ENCODE measurements at places on chromosomes 3 and 15.

DNA sequence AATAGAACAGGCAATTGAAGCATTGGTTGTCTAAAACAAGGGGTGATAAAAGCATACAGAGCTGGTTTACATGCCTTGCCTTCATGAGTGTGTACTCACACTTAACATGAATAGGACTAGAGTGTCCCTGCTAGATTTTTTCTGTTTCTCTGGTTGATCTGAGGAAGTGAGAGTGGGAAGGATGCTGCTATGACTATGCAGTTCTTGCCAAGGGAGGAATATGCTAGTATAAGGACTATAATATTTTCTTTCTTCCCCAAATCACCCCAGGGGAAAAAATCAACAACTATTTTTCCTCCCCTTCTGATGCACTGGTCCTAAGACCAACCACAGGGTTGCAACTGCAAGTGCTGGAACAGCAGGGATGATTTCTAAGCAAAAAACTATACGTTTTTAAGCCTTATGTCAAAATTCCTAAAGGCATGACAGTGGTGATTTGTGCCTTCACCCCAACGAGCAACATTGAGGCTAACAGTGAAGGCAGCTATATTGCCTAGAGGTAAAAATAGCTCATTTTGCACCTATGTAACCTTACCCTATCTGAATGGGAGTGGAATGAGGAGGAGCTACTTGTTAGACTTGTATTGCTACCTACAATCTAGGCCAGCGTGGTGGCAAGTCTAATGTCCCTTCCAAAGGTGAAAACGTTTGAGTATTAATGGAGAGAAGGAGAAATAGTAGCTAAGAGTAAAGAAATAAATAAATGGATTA is 33.5 kb upstream of the USP8 start:
- DNase-seq = no peak

GRCh38 chr3:188687389-188687788 is 484.4 kb upstream of the TPRG1 start:
- peak; percentile 3 for DNase-seq

DNA sequence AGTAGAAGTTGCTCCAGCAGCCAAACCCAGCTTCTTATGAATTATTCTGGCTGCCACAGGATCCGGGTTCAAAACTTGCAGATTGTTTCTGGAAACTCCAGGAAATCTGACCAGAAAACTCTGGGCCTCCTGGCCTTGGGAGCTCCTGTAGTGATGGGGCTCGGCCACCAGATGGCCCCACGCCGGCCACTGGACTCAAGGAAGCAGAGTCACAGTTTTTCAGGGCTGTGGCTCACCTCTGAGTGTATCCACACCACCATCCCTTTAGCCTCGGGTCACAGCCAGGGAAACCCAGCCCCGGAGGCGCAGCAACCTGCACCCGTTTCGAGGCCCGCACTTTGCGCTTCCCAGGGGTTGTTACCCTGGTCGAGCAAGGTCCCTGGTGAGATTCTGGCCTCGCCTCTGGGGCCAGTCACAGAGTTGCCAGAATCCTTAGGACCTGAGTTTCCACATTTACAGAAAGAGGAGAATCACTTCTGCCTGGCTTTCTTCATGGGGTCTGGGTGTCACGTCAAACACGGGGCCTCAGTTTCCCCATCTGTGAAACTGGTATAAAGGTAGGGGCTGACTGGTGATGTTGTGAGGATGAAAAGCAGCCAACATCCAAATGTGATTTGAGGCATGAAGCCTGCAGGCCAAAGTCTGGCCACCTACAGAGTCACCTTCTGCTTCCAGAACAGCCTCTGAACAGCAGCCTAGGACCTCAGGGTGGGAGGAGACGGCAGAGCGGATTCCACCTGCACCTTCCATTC is 53.5 kb upstream of the LCTL start:
- DNase-seq = peak; percentile 23

DNA sequence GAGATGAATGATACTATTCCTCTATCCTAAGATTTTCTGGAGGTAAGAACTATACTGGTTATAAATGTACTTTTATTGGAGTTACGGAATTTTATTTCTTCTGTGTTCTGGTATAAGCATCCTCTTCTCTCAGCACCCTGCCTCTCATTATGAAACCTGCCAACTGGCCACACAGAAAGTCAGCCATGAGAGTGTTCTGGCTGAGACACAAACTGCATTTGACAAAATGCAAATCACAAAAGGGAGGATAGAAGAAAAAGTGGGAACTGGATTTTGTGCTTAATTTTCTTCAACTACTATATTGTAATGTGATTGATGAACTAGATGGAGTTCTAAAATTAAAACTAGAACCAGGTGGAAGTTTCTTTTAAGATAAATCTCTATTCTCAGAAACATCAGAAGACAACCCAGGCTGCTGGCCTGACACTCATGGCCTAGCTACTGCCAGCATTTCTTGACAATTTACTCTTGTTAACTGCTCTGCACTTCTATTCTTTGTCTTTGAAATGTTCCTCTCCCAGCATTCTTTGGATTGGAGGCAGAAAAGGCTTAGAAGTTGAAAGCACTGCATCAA is 143.1 kb downstream of the WDR76 start:
- DNase-seq = no peak

DNA sequence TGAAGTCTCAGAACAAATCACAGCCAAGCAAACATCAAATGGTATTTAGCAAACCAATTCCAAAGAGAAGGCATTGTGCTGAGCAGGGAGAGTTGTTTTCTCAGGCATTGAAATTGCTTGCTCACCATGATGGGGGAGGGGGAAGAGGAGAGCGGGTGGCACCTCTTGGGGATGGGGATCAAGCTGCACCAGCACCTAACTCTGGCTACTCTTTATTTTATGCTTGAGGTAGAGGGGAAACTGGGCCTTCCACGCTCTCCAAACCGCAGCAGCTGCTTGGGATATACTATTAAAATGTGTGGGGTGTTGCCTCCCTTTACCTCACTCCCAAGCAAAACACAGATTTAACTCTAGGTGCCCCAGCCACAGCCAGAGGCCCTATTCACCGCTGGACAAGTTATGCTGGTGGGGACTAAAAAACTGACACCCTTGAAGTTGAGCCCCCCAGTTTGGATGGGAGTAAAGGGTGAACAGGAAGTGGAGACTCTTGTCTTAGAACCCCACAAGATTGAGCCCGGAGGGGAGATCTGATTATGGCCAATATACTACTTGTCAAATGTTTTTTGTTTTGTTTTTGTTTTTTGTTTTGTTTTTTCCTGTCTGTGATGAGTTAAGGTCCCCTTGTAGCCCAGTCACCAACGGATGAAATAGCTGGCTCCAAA is 5.0 kb upstream of the FOXB1 start:
- no peak for DNase-seq

DNA sequence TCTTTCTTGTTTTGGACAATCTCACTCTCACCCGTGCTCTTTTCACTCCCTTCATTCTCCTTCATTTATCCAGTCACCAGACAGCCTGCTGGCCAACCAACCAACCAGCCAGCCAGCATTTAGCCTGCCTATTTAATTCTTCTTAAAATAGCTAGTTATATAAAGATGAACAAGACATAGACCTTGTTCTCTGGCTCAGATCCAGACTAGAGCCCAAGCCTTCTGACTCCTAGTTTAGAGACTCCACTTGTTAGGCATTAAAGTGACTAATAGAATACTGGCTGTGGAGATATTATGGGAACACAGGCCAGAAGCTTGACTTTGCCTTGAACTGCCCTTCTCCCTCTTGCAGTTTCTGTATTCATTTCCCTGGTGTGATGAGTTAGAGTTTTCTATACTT is 215.3 kb upstream of the THRB start:
- no peak for DNase-seq

- DNase-seq = no peak
Measured at GRCh38 chr15:58294681-58295254, 137.0 kb upstream of the LIPC start.

GRCh38 chr3:8891303-8891702 is 72.0 kb downstream of the RAD18 start:
- no peak for DNase-seq

DNA sequence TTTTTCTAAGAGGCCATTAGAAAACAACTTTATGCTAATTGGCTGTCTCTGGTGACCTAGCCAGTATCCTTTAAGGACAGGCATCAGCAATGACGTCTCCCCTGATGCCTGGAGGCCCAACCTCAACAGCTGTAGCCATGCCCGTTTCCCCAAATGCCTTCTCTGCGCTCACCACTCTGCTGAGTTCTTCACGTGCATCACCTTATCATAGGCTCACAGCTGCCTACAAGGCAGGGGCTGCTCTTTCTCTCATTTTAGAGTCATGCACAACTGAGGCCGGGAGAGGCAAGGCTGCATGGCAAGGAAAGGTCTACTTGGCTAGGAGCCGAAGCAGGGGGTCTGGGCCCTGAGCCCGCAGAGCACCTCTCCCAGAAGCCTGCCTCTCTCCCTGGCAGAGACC is 43.9 kb upstream of the SEC13 start:
- no peak for DNase-seq

- DNase-seq = no peak
Measured at GRCh38 chr15:29687939-29688505, 134.2 kb downstream of the TJP1 start.

GRCh38 chr3:115082260-115082659 is 64.8 kb downstream of the ZBTB20 start:
- DNase-seq = no peak

- no peak for DNase-seq
Measured at GRCh38 chr15:68642491-68642845, 63.7 kb downstream of the CORO2B start.

DNA sequence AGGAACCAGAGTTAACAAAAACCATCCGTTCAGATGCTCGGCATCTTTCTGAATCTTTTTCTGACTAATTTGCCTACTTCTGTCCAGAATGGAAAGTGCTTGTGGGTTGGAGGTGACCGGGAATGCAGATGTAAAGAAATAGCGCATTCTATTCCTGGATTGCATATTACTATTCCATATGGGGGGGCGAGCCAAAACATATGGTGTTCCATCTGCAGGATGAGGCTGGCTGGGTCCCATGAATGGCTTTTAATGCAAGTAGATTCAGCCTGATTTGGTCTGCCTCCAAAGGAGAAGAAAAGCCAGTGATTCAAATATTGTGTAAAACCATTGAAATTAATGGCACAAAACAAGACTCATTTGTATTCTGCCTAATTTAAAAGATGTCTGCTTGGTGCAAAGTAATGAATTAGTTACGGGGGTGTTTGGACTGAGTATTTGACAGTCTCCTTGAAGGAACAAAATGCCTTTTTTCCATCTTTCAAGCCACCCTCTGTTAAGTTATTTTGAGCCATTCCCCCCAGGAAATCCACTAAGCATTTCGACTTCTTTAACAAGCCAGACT is 99.0 kb downstream of the ST8SIA2 start:
- no peak for DNase-seq

- DNase-seq = no peak
Measured at GRCh38 chr3:10835406-10835805, 19.4 kb downstream of the SLC6A11 start.

- no peak for DNase-seq
Measured at GRCh38 chr15:54789376-54789775, 407.4 kb downstream of the RSL24D1 start.

- DNase-seq = peak; percentile 60
Measured at GRCh38 chr15:85504749-85505676, 124.6 kb downstream of the AKAP13 start.

- DNase-seq = no peak
Measured at GRCh38 chr15:90572893-90573292, 43.2 kb downstream of the CRTC3 start.
